ENCODE measurements at places on chromosomes 12 and 14.

DNA sequence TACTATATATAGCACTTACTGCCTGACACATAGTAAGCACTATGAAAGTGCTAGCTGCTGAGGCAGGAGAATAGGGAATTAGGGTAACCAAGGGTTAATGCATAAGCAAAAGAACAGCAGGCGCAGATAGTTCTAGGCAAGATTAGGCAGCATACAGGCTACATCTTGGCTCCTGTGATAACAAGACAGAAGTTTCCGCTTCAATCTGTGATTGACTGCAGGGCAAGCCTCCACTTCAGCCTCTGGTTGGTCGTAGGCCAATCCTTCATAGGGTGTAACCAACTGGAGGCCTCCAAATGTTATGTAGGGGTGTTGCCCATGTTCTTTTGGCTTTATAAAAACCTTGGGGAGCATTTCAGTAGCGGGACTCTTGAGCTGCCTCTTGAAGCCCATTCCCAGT lies 46.9 kb downstream of the KLHL28 start:
- no peak for DNase-seq

GRCh38 chr12:113758165-113758924 lies 207.8 kb downstream of the RBM19 start:
- no peak for DNase-seq

DNA sequence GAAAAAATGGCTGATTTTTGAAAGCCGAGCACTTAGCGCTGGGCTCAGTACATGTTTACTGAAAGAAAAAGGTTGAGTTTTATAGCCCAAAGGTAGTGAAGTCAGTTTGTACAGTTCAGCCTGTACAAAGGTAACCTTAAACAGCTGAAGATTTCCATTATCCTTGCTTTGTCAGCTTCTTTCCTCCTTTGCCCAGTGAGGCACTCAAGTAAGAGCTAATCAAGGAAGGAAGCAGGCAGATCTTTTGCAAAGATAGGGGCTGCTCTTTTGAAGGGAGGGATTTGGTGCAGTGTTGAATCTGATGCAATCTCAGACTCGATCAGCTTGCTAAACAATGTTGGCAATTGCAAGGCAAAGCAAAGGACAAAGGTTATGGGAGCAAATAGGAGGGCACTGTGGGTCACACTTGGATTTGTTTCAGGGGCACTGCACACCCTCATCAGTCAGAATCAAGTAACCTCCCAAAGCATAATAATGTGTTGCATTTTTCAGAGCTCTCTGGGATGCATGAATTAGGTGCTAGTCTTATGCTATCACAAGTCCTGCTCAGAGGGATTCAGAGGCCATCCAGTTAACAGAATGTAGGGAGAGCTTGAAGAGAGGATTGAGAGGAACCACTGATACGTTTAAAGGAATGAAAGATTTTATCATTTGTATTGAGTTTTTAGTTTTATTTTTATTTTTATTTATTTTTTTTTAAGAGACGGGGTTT lies 44.4 kb downstream of the ANO6 start:
- no peak for DNase-seq

- DNase-seq = no peak
Observed at GRCh38 chr12:112750971-112751370, 40.6 kb upstream of the RPH3A start.

- no peak for DNase-seq
Observed at GRCh38 chr12:122166422-122167349, 7.3 kb downstream of the IL31 start.

DNA sequence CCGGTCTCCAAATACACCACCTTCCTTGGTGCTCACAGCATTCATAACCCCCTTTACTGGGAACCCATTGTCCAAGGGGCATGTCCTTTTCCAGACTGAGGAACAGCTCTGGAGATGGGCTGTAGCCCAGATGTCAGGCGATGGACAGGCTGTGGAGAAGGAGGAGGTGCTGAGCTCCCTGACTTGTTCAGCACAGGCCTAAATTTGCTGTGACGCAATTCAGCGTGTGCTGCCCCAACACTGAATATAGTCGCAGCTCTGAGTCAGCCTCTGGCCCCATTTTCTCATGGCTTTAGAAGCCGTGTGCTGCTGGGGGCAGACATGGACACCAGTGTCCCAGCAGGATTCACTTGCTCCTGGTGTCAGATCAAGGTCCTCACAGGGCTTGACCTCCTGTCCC lies 269.1 kb downstream of the EMP1 start:
- no peak for DNase-seq

GRCh38 chr12:92737855-92738850 lies 35.4 kb downstream of the PLEKHG7 start:
- DNase-seq = no peak

Data from NCI-H510A treated with DMSO at 0.1 percent for 48 hours (cell line).